HCEC 1CT (cell line): ENCODE measurements at places on chromosomes 11 and 22.

DNA sequence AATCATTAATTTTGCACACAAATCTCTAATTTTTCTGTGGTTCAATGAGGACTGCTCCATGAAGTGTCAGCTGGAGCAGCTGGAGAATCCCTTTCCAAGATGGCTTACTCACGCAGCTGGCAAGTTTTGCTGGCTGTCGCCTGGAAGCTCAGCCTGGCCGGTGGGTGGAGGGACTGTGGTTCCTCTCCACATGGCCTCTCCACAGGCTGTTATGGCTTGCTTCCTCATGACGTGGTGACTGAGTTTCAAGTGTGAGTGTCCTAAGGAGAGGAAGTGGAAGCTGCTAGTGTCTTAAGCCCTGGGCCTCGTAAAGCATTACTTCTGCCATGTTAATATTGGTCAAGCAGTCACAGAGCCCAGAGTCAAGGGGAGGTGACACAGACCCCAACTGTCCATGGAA, 14.0 kb upstream of the NRIP3 start:
- DNase-seq: no peak

DNA sequence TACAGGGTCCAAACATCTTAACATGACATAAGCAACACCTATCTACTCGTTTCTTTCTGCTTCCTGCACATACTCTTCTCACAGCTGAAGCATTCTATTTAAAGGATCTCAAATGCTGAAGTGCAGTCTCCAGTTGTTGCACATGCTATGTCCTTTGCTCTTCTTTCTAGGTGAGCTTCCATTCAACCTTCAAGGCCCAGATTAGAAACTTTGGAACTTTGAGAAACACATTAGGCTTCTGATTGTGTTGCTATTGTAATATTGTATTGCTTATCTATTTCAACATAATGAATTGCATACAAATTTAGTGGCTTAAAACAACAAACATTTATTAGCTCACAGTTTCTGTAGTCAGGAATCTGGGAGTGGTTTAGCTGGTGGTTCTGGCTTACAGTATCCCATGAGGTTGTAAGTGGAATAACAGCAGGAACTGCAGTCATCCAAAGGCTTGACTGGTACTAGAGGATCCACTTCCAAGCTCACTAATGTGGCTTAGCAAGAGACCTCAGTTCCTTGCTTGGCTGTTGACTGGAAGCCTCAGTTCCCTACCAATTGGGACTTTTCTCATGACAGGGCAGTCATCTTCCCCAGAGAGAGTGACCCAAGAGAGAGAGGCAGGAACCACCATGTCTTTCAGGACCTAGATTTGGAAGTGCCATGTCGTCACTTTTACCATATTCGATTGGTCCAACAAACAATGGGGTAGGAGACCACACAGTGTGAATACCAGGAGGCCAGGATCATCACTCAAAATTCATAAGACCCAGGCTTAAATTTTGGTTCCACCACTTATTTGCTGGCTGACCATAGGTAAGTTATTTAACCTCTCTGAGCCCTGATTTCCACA, 27.2 kb upstream of the RASSF10 start:
- peak; percentile 8 for DNase-seq

- peak; percentile 50 for DNase-seq
Measured at GRCh38 chr22:32265882-32266767, 11.0 kb upstream of the SLC5A4 start.

- DNase-seq: no peak
Measured at GRCh38 chr11:24574461-24574860, 77.6 kb downstream of the LUZP2 start.

DNA sequence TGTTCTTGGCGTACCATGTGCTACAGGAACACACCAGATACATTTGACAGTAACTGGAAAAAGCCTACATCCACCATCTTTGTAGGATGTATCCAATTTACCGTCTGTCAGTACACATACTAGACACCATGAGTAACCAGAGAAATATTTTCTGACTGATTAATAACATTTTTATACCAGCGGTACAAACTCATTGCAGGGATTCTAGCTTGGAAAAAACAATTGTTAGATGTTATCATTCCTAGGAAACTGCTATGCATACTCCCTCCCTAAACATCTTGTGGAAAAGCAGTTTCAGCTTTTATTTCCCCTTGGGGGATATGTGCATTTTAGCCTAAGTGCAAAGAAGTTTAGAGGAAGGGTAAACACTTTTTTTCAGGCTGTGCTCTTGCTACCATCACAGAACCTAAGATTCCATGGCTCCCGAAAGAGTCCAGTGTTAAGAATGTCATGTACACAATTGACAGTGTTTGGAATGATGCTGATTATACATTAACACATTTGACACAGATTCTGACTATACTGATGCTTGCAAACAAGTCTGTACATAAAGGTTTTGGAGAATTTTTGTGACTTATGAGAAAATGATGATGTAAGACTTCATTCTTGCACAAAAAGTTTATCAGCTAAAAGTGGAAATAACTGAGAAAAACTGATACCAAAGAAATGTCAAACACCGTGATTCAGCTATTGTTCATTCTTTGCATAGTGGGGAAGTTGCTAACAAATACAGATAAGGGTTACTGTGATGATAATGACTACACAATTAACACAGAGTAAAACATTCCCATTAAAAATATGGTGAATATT, 23.7 kb downstream of the NCF4 start:
- DNase-seq: no peak

GRCh38 chr11:69655479-69656428, 14.8 kb downstream of the CCND1 start:
- no peak for DNase-seq

DNA sequence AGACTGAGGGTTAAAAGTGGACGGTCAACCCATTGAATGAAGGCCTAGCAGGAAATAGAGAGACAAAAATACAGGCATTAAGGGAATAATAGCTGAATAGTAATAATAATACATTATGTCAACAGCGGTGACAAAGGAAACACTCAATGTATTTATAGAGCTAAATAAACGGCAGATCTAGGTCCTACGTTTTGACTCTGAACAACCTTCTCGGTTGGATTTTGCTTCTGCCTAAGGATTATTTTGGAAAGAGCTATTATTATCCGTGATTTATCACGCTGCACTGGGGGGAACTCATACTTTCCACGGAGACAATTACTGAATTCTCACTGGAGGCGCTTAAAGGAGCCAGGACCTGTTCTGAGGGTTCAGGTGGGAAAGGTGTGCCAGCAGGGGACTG, 118.2 kb upstream of the KIRREL3 start:
- DNase-seq: no peak

DNA sequence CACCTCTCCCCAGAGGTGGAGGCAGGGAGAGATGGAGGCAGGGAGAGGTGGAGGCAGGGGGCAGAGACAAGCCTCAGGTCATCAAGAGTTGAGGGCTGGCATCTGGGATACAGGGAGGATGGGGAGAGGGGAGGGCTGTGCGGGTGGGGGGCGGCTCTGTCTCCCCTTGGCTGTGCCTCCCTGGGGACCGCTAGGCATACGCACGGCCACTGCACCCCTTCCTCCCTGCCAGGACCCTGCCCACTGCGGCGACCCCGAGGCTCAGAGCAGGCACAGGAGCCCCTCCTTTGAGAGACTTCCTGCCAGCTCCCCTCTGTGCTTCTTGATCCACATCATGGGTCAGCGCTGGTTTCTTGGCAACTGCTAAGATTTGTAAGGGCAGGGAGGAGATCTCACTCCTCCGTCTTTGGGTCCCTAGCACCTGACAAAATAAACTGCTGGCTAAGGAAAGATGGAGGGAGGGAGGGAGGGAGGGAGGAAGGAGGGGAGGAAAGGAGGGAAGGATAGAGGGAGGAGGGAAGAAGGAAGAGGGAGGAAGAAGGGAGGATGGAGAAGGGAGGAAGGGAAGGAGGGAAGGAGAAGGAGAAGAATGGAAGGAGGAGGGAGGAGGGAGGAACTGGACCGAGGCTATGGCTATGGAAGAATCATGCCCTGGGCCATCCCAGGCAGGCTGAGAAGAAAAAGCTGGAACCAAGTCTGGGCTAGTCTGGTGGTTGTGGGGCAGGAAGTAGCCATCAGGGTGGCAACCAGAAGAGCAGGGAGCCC, 18.5 kb downstream of the PRR33 start:
- DNase-seq: peak; percentile 13

GRCh38 chr22:32319861-32320406, 37.7 kb upstream of the RFPL3 start:
- DNase-seq: no peak

- no peak for DNase-seq
Measured at GRCh38 chr11:128291007-128291406, 296.4 kb downstream of the ETS1 start.

- DNase-seq: no peak
Measured at GRCh38 chr11:95121698-95122097, 32.1 kb downstream of the ENDOD1 start.

DNA sequence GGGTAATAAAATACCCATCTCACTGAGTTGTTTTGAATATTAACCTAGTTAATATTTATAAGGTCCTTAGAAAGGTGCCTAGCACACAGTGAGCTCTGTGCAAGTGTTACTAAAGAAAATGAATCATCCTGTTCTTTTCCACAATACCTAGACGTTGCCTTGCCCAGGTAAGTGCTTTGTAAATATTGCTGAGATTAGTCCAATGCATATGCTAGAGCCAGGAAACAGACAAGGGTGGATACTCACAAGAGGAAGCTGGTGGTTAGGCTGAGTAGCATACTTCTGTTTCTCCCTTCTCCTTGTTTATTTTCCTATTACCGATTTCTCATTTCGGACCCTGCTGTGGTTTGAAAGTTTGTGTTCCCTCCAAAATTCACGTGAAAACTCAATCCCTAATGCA, 58.1 kb upstream of the BARX2 start:
- no peak for DNase-seq

- no peak for DNase-seq
Measured at GRCh38 chr11:31441296-31441695, 68.1 kb downstream of the IMMP1L start.

DNA sequence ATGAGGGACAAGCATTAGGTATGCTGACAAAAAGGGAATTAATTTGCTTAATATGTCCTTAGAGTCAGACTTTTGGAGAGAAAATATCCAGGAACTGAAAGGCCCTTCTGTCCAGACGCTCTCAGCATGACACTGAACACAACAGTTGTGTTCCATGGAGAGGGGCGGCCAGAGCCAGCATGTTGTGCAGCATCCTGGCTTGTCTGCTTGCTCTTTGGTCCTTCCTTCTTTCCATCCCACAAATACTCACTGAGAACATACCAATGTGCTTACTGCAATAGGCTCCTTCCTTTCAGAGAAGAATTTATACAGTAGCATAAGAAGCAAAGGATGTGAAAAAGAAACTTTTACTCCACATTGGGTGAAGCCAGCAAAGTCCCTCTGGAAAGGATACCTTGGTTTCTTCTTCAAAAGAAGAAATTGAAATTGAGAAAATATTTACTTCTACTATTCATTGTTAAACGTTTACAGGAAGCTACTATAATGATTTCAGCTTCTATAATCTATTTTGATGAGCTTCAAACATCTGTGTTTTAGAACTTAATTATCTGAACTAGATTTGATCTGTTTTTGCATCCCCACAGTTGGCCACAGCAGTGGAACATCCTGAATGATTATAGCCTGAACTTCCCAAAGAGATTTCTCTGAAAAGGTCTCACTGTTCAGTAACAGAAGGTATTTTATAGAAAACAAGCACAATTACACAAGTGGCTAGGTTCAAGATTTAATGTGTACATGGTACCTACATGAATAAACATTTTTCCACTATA, 304.1 kb upstream of the PITPNB start:
- peak; percentile 43 for DNase-seq

DNA sequence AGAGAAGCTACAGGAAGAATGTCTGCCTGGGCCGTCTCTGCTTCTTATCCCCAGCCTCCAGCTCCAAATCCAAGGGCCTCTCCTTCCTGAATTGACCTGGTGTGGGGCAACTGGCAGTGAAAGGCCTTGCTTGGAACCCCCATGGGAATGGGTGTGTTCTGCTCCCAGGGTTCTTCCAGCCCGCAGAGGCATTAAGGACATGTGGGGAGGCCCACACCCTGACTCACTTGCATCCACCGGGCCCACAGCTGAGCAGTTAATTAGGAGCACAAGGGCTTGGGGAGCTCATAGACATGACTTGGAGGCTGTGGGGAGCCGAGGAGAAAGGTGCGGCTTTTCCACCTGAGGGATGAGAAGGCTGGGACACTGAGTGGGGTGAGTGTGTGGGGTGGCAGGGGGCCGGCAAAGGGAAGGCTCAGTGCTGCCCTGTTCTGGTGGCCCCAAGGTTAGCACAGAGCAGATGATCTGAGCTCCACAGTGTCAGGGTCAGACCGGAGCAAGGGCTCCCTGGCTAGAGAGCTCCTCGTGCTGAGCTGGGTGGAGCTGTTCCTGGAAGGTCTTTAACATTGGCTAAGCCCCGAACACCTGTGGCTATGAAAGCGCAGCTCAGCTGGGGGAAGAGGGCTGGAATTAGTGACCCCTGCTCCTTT, 64.5 kb upstream of the NECTIN1 start:
- no peak for DNase-seq

DNA sequence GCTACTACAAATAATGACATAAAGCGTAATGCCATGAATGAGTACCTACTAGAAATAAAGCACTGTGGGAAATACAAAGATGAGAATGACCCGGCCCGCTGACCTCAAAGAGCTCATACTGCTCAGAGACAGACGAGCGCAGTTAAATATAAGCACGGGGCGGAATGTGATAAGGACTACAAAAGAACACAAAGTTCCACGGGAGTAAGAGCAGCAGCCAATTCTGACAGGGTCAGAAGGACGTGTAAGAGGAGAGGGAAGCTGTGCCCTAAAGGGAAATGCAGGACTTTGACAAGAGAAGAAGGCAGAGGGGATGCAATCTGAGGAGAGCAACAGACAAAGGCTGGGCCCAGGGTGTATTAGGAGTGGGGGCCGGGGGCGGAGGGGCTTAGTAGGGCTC, 314.6 kb downstream of the LARGE1 start:
- no peak for DNase-seq

GRCh38 chr22:34017205-34017604, 96.9 kb upstream of the LARGE1 start:
- DNase-seq: no peak

- no peak for DNase-seq
Measured at GRCh38 chr11:121567995-121568394, 115.2 kb upstream of the SORL1-AS1 start.

DNA sequence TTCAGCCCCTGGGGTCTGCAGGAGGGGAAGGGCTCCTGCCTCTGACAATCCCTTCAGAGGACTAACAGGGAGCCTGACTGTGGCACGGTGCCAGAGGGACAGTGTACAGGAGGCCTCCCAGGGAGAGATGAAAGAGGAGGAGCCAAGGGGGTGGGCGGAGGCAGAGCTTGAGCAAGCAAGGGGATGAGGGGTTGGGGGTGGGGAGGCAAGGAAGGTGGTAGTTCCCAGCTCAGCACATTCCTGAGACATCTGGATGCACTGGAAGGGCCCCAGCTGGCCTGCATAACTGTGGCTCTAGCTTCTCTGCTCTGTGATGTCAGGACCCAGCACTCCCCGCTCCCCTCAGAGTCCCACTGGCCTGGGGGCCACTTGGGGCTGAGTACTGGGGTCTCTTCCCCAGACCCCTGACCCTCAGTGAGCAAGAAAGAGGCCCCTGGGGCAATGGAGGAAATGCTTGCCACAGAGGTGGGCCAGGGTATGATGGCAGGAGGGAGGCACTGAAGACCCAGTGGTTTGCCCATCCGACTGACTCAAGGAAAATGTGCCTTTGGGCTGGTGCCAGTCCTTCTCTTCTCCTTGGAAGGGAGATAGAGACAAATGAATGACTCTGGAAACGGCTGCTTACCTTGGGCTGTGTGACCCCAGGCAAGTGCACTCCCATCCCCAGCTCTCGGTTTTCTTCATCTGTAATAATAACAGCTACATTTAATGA, 13.3 kb downstream of the CREB3L1 start:
- peak; percentile 97 for DNase-seq

- DNase-seq: no peak
Measured at GRCh38 chr22:41485033-41485432, 16.1 kb downstream of the ACO2 start.

GRCh38 chr11:112972399-112973145, 11.4 kb downstream of the NCAM1 start:
- no peak for DNase-seq
